ENCODE measurements at places on chromosomes 2 and 18.

DNA sequence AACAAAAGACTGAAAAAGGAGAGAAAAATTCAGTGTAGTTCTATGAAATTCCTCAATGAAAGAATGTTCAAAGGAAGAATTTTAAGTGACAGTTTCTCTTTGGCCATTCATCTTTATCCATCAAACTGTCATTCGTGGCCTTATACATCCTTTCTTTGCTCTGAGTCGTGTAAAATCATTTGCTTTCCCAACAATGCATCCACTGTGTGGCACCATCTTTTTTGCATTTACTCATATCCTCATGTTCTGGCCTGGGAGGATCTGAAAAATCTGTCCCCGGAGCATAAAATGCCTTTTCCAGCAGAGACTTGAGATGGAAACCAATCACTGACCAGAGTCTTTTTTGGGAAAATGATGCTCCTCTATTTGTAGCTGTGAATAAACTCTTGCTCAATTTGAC is 240.3 kb upstream of the ETAA1 start:
- no peak for DNase-seq

DNA sequence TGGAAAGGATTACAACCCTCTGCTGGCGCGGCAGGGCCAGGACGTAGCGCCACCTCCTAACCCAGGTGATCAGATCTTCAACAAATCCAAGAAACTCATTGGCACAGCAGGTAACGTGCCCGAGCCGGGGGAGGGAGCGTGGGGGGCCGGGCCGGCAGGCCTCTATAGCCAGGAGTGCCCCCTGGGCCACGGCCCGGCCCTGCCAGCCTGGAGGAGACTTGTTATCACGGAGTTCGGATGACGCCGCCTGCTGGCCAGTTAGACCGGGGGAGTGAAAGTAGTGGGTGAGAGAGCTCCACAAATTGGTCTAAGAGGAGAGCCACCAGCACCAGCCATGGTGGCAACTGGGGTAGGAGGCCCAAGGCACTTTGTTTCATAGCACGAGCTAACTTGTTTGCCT is 8.6 kb upstream of the TMEM214 start:
- no peak for DNase-seq

DNA sequence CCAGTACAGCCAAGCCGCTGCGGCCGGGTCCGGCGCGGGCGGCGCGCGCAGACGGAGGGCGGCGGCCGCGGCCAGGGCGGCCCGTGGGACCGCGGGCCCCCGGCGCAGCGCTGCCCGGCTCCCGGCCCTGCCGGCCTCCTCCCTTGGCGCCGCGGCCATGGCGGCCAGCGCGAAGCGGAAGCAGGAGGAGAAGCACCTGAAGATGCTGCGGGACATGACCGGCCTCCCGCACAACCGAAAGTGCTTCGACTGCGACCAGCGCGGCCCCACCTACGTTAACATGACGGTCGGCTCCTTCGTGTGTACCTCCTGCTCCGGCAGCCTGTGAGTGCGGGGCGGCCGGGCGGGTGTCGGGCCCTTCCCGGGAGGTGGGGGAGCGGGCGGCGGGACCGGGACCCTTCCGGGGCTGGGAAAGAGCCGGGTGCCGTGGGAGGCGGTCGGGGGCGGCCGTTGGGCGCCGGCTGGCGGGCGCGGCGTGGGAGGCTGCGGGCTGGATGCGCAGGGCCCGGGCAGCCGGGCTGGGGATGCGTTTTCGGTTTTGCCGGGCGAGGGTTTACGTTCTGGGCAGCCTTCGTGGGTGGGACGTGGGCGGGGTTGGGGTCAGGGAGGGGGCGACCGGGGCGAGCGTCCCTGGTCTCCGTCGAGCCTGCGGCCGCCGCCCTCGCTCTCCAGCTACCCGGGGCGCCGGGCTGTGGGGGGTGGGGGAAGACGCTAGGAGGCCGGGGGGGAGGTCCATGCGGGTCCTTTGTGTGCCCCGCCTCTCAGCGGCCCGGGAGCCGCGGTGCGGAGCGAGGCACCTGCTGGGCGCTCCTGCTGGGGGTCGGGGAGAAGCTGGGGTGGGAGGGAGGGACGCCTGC is 537 bp downstream of the AGFG1 start:
- DNase-seq: peak; percentile 58

GRCh38 chr2:69570474-69570873 is 73.1 kb downstream of the AAK1 start:
- DNase-seq: no peak

Measured in head of caudate nucleus (tissue), 42 donors.